ENCODE measurements at places on chromosomes 6 and 20.

- DNase-seq = no peak
Measured at GRCh38 chr6:12288914-12289313, 1.2 kb upstream of the EDN1 start.

GRCh38 chr6:43575105-43575771, 600 bp downstream of the XPO5 start:
- peak; percentile 79 for DNase-seq

GRCh38 chr20:13292201-13292885, 71.3 kb downstream of the ISM1 start:
- no peak for DNase-seq

DNA sequence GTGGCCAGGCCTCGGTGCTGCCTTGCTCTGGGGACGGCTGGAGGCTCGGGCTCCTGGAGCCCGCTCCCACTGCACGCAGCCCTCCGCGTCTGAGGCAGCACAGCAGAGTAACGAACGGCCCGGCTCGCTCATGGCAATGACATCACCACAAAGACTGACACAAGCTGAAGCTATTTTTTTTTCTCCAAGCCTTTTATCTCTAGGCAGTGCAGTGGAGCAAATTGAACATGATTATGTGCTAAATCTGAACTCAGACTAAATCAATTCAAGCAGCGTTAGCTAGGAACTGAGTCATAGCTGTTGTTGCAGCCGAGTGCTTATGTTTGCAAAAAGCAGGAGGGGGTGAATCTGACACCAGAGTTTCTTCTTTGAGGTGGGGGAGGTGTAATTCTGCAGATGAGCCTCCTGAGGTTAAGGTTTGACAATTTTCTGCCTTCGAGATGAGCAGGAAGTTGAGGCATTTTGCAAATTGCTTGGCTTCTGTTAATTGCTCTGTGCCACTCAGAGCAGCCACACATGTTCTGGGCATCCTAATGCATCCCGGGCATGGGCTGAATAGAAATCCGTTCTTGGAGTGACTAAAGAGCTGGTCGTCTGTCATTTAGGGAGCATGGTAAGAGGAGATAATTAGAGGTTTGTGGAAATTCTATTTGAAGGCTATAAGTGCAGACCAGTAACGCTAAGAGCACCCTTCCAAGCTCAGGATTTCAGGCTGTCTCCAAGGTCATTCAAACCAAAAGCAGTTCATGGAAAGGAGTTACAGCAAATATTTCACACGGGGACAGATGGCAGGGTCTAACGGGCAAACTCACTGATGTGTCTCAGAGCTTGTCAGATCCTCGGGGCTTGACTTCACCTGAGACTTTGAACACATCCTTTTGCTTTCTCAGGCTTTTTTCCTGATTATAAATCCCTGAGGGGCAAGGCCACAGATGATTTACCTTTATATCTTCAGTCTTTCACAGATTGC, 155.1 kb upstream of the ENPP5 start:
- no peak for DNase-seq

DNA sequence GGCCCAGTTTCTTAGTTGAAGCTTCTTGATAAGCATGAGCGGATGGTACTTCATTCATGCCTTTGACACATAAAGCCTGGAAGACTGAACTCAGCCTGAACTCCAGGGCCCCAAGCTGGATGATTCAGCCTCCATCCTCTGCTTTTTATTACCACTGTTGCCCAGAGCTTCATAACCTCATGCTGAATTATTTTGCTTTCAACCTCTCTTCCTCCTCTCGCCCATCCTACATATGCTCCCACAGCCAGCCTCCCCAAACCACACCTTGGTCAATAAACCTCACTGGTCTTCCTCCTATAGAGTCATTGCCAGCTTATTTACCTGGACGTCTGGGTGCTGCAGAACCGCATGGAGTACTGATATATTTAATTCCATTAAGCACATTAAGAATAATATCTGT, 59.4 kb downstream of the SLC35B3 start:
- no peak for DNase-seq

- DNase-seq = no peak
Measured at GRCh38 chr6:7391151-7391550, 1.5 kb downstream of the RIOK1 start.

GRCh38 chr6:56692523-56693245, 50.0 kb upstream of the DST start:
- DNase-seq = no peak

DNA sequence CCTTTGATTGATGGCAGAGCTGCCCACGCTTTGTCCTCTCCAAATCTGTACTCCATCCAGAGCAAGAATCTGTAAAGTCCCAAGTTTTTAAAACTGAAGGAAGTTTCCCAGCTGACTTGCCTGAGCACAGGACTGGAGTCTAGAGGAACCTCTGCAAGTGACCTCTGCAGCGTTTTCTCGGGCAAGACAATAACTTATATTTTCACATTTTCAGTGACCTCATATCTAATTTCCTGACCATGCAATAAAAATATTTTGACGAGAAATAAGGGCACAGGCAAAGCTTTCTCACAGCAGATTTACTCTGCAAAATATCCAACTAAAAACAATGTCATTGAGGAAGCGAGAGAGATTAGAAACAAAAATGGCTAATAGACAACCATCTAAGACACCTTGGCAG, 185.5 kb upstream of the SNX9 start:
- DNase-seq = no peak

GRCh38 chr6:66731310-66731709, 1024.3 kb upstream of the EYS start:
- DNase-seq = no peak

DNA sequence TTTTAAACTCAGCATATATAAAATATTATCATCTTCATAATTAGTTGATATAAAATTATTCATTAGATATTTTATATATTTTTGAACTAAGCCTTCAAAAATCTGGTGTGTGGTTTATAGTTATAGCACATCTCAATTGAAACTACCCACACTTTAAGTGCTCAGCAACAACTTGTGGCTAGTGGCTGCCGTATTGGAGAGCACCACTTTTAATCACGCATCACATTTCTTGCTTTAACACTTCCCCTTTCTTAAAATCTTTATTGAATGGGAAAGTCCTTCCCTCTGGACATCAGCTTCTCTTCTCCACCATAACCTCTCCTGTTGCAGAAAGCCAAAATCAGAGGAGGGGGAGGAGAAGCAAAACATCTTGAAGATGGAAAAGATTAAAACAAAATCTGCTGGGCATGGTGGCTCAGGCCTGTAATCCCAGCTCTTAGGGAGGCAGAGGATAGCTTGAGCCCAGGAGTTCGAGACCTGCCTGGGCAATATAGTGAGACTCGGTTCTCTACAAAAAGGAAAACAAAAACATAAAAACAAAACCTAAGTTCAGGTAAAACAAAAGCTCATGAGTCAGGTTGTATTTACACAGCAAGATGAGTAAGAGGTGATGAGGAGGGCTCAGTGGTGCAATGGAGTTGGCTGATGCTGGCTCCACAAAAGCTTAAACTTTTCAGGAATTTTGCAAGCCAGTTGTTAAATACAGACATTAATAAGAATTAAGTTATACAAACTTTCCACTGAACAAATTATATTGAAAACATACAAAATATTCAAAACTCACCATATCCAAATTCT, 237.0 kb upstream of the SUPT3H start:
- no peak for DNase-seq

- no peak for DNase-seq
Measured at GRCh38 chr6:38193481-38194281, 374.2 kb downstream of the ZFAND3 start.

DNA sequence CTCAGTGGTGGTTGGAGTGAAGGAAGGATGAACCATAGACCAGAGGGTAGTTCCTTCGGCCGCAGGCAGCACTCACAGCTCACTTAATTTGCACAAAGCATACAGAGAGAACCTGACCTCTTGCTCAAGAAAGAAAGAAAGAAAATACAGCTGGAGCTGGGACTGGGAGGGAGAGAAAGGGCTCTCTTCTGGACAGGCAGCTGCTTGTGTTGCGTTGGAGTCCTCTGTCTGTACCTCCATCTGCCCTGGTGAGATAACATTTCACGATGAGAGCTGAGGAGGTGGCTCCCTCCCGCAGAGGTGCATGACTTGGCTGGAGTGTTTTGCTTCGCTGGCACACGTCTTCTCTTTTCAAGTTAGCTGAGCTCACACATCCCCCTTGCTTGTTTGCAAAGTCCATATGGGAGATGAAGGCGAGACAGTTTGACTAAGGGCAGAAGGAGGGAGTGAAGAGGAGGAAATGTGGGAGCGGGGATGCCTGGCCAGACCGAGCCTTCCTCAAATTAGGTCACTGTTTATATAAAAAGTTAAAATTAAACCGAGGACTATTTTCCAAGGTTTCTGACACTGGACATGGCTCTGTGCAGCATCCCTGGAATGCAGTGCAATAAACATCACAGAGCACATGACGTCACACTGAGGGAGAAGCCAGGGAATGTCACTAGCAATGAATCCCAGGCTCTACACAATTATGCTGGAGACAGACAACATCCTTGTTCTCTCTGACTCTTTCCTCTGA, 359.4 kb downstream of the CD83 start:
- no peak for DNase-seq

GRCh38 chr6:13593720-13594119, 19.3 kb downstream of the SIRT5 start:
- no peak for DNase-seq

DNA sequence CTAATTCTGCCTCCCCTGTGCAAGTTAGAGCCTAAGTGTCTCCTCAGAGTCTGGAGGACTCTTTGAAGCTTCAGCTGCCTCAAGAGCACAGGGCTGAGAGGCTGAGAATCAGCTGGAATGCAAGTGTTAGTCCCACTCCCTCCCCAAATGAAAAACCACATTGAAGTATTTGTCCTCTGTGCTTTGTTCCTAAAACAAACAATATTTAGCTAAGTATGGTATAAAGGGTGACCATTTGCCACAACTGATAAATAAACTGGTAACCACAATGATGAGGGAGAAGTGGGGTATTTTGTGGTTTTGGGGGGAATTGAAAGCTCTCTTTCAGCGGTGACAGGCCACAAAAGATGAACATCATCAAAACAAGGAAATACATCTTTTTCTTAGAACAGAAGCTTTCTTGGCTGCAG, 91.7 kb upstream of the HDDC2 start:
- DNase-seq = no peak

DNA sequence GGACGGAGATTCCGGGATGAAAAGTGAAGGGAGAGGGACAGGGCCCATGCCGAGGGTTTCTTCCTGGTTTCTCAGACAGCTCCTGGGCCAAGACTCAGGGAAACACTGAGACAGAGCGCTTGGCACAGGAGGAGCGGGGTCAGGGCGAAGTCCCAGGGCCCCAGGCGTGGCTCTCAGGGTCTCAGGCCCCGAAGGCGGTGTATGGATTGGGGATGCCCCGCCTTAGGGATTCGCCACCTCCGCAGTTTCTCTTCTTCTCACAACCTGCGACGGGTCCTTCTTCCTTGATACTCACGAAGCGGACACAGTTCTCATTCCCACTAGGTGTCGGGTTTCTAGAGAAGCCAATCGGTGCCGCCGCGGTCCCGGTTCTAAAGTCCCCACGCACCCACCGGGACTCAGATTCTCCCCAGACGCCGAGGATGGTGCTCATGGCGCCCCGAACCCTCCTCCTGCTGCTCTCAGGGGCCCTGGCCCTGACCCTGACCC, 55.0 kb upstream of the HLA-A start:
- no peak for DNase-seq

- peak; percentile 67 for DNase-seq
Measured at GRCh38 chr20:57838670-57839151, 128.9 kb upstream of the PMEPA1 start.

DNA sequence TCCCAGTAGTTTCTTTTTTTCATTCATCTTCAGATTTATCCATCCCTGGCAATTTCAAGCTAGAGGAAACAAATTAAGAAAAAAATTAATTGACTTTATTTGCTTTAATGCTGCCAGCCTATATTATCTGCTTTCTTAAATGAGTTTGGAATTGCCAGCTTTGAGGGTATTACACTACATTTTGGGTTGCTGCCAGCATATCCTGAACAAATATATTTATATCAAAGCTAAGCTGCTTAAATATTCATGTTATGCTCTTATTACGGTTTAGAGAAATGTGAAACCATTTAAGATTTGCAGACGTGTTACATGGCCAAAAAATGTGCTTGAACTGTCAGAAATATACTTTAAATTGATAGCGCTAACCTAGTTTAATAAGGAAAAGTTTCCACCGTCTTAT, 59.7 kb downstream of the GRIK2 start:
- DNase-seq = no peak

DNA sequence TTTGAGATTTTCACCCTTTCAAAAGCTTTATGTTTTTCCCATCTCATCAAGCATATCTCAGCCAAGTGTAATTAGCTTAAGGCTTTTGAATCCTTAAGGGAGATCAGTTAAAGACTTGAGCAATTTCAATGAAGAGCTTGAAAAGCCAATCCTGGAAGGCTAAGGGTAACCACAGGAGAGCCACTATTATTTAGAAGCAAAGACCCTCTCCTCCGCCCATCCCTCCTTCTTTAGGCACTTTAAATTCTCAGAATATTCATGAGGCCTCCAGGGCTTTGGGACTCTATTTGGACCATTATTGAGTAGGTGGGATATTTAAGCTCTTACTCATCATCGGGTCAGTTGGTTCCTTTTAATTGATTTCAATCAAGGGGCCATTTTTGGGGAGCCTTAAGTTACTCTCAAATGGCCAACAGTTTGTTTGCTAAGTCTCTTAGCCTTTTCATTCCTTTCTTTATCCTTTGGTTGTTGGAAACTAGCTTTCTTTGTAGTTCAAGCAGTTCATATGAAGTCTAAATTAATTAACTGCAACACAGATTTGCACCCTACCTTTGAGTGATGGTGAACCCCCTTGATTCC, 567.2 kb downstream of the KIF16B start:
- no peak for DNase-seq

DNA sequence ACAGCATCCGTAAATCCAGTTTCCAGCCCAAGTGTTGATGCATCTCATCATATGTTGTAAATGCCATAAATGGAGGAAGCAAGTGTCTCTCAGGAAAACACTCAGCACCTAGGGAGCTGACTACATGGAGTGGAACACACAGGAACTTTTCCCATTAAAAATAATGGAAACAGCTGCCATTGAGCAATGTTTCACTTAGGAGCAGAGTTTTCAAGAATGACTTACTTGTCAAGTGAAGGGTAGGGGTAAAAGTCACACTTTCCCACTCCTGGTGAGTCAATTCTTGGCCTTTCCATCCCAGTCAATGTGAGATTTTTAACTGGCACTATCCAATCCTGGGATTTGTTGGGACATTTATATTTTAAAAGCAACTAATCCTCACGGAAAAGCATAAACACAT, 119.4 kb upstream of the ASF1A start:
- DNase-seq = no peak

GRCh38 chr6:107318100-107318736, 141.1 kb downstream of the PDSS2 start:
- DNase-seq = no peak

GRCh38 chr6:43776115-43776798, 6.2 kb downstream of the VEGFA start:
- no peak for DNase-seq

All from type B pancreatic cell (in vitro differentiated cells).